Lung (tissue), 17 donors: ENCODE measurements at places on chromosomes 13 and 19.
A peak's percentile ranks its signal among the peaks of the same experiment; 100 is the strongest.

DNA sequence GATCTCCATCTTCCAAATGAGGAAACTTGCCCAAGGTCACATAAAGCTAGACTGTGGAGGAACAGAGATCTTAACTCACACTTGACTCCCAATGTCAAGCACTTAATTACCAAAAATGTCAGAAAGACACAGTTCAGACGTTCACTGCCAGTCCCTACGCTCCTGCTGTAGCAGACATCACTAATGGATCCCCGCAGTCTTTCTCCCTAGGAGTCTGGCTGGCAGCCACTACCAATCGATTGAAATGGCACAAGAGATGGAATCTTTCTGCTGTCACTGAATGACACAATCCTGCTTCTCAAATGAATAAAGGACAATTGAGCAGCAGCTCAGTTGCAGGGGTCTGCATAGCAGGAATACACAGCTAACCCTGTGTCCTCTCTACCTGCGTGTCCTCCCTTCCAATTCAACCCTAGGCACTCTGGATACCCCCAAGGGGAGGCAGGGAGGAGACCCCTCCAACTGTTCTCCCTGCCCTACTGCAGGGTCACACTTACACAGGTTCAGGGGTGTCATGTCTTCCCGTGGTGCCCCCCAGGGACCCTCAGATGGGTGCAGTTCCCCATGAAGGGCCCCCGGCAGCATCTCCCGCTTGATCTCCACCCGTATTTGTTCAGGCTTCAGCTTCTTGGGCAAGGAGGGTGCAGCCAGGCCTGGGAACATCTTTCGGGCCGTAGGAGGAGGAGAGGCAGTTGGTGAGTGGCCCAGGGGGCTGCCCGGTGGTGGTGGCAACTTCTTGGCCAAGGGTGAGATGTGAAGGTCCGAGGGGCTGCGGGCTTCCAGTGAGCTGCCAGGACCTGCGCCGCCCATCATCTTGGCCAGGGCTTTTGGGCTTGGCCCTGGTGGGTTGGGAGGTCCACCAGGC, 7.9 kb upstream of the AKAP8L start:
- no peak for DNase-seq

DNA sequence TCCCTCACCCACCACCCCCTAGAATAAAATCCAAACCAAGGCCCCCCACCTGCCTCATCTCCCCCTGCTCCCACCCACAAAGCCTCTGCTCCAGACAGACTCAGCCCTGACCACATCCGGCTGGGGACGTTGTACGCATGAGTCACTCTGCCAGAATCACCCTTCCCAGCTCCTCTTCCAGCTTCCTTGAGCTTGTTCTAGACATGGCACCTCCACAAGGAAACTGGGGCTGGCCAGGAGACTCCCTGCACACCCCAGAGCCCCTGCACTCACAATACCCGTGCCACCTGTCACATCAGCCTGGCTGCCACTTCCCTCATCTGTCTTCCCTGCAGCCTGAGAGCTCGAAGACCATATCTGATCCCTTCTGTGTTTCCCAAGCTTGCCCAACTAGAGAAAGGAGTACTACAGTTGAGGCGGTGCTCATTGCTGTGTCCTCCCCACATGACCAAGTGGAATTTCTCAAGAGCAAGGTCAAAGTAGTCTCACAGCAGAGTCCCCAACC, 9.7 kb downstream of the DEDD2 start:
- no peak for DNase-seq

GRCh38 chr13:43005460-43006236, 13.6 kb upstream of the EPSTI1 start:
- DNase-seq, result no peak

DNA sequence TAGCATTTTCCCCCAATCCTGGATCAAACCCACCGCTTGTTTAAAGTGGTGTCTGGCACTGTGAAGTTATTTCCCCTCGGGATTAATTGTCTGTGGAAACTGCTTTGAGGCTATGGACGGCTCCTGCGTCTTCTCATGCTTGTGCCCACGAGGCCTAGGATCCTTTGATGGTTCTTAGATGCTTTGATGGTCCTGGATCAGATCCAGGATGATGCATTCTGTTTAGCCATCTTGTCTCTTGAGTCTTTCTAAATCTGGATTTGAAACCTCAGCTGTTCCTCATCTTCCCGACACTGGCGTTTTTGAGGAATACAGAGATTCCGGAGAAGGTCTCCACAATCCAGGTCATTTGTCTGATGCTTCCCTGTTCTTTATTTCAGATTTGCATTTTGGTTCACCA, 36.1 kb upstream of the USP29 start:
- peak; percentile 35 for DNase-seq

- DNase-seq, result no peak
These were observed 73.2 kb upstream of the MCF2L start for GRCh38 chr13:112895521-112896465.

GRCh38 chr19:33568706-33569105, 47.1 kb upstream of the PEPD start:
- DNase-seq, result no peak

- no peak for DNase-seq
These were observed 24.9 kb downstream of the MPND start for GRCh38 chr19:4368128-4368820.

- DNase-seq, result no peak
These were observed 21.0 kb downstream of the GRIK5 start for GRCh38 chr19:42048992-42049391.

DNA sequence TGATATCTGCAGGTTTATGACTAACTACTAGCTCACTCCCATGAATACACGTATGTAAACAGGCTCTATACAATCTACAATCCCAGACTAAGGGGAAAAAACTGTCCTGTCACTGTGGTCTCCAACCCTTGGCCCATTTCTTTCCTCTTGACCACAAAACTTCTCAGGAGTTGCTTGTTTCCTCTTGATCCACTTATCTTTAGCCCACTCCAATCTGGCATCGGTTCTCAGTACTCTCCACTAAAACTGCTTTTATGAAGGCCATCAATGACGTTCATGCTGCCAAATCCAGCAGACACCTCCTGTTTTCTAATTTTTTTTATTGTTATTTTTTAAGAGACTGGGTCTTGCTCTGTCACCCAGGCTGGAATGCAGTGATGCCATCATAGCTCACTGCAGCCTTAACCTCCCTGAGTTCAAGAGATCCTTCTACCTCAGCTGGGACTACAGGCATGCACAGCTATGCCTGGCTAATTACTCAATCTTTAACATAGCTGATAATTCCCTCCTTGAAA, 31.9 kb upstream of the USPL1 start:
- DNase-seq, result peak; percentile 25

- DNase-seq, result peak; percentile 23
These were observed 2.7 kb downstream of the TNPO2 start for GRCh38 chr19:12720851-12721655.

GRCh38 chr19:579842-580155, 7.4 kb downstream of the BSG start:
- no peak for DNase-seq

GRCh38 chr13:30844548-30845296, 61.3 kb upstream of the MEDAG start:
- no peak for DNase-seq

DNA sequence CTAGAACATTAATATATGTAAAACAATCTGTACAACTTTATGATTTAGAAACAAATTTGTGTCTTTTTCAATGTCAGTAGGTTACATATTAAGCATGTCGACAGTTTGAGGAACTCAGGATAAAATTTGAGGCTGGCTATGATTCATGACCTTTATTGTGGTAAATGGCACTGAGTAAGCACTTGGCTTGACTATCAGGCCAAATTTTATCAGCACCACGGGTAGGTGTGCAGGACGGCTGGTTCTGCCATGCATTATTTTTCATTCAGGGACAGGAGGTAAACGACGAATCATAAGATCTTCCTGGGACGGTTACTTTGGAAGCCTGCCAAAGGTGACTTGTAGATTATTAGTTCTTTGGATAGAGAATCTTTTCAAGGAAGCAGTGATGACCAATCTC, 19.9 kb upstream of the CYP4F8 start:
- no peak for DNase-seq

DNA sequence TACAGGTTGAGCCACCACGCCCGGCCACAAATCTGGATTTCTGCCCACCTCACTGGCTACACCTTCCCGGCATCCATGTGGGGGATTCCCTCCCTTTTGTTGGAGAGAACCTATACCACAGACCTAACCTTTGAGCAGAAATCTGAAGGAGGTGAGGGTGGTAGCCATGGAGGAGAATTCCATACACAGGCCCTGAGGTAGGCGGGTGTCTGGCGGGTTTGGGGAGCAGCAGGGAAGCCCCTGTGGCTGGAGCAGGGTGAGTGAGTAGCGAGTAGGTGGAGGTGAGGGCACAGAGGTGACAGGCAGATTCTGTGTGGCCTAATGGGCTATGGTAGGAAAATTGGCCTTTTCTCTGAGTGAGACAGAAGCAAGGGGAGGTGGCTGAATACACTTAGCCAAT, 10.6 kb downstream of the EIF3K start:
- DNase-seq, result no peak

DNA sequence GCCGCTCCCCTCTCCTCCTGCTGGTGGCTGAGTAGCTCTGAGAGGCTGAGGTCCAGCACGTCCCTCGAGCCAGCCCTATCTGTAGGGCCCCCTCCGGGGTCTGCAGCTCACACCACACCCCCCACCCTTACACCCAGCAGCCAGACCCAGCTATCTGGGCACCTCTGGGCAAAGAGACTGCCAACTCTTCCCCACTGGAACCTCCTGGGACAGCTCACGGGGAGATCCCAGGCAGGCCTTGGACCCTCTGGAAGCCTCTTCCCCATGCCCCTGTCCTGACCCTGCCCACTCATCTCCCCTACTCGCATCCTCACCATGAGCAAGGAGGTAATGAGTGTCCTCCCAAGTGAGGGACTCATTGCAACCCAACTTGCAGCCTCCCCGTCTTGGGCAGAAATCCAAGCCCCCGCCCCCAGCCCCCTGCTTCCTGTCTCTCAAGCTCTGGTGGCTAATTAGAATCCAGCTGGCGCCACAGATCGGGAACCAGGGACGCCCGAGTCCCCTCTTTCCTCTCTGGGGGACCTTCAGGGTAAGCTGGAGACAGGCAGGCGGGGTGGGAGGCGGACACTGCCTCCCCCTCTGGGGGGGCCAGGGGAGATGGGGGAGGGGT, 22.1 kb downstream of the ADGRL1 start:
- DNase-seq, result peak; percentile 44

- DNase-seq, result no peak
These were observed 648.3 kb upstream of the SLITRK6 start for GRCh38 chr13:86447479-86447878.

DNA sequence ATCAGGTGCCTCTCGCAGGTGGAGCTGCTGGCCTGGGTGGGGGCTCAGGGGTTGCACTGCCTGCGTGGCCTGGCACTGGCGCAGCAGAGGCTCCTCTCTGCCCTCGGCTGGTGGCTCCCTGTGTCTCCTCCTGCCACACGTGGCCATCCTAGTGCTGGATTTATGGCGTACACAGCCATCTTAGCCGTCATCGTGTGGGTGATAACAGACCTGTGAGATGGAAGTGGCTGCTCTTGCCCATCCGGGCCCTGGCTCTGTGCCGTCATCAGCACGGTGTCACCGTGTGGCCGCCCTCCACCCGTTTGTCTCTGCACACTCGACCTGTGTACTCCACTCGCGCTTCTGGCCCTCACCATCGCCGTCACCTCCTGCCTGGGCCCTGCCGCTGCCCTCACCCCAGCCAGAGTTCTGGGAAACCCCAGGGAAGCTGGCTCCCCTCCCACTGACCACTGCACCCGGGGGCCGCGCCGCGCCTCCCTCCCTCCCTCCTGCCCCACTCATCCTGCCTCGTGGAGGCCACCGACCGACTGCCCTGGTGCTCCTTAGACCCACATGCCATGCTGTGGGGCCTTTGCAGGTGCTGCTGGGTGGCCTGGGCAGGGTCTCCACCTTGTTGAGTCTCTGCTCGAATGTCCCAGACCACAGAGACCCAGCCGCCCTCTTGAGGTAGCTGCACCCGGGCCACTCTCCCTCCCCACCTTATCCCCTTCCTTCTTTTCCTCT, 29.5 kb downstream of the TMEM255B start:
- no peak for DNase-seq

GRCh38 chr13:40152145-40152544, 496.7 kb downstream of the COG6 start:
- DNase-seq, result peak; percentile 32

DNA sequence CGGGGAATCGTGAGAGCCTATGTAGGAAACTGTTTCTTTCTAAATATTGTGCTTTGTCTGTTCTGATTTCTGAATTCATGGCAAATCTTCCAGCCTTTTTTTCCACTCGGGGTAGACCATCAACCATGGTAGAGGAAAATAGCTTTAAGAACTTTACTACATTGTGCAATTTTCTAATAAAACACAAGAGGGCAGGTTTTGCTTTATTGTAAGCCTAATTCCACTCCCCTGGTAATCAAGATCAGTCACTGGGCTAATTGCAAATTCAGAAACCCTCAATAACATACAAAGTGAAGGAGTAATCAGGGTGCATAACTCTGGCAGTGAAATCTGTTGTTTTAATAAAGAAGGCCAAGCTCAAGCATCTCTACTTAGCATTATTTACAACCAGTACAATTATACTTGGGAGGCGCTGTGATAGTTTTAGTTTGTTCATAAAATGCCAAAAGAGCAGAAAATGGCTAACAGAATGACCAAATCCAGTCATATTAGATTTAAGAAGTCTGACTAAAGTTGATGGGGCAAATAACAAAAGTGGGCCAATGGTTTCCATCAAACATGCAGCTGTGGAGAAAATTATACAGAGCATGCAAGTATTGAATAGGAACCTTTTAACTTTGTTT, 43.8 kb downstream of the DCT start:
- peak; percentile 86 for DNase-seq

GRCh38 chr13:43196086-43196621, 172.8 kb downstream of the DNAJC15 start:
- DNase-seq, result peak; percentile 63

GRCh38 chr19:42074513-42075363, 1.2 kb upstream of the ZNF574 start:
- no peak for DNase-seq

- DNase-seq, result peak; percentile 12
These were observed 21.2 kb downstream of the PROZ start for GRCh38 chr13:113179374-113180230.

- DNase-seq, result no peak
These were observed 174.6 kb upstream of the LSM14A start for GRCh38 chr19:33997690-33998089.

GRCh38 chr19:29672933-29673336, 7.7 kb downstream of the PLEKHF1 start:
- no peak for DNase-seq

GRCh38 chr19:19022380-19022961, 10.8 kb downstream of the SUGP2 start:
- DNase-seq, result peak; percentile 43

- DNase-seq, result no peak
These were observed 252.2 kb upstream of the SLITRK6 start for GRCh38 chr13:86051134-86052103.

DNA sequence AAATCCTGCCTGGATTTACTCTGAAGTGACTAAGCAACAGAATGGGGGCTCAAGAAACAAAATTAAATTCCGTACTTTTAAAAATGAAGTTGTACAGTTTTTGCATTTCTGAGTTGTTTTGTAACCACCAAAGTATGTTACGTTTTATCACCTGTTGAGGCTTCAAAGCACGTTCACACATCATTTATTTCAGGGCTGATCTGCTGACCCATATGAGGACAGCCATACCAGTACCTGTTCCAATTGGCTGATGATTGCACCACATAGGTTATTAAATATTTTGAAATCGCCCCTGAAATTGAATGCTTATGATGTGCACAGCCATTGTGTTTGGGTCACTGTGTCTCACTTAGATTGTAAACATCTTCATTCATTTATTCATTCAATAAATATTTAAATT, 72.0 kb upstream of the FLT1 start:
- no peak for DNase-seq

- peak; percentile 81 for DNase-seq
These were observed at the start of gene PVR for GRCh38 chr19:44643605-44644401. Gene PVR (plus strand): TSS chr19:44643910. CDS start chr19:44644097, 187 bp downstream.

- DNase-seq, result no peak
These were observed 7.5 kb downstream of the PLA2G4C start for GRCh38 chr19:48102870-48103751.

- no peak for DNase-seq
These were observed 2.8 kb downstream of the CHST8 start for GRCh38 chr19:33624586-33624985.
